ENCODE measurements at places on chromosomes 12 and 14.
A peak's percentile ranks its signal among the peaks of the same experiment; 100 is the strongest.

- no peak for DNase-seq
Observed at GRCh38 chr14:44732144-44732543, 225.1 kb upstream of the FSCB start.

GRCh38 chr12:65631621-65632111, 192.6 kb upstream of the HMGA2 start:
- DNase-seq, result no peak

- no peak for DNase-seq
Observed at GRCh38 chr12:101172316-101172715, 37.7 kb downstream of the SLC5A8 start.

DNA sequence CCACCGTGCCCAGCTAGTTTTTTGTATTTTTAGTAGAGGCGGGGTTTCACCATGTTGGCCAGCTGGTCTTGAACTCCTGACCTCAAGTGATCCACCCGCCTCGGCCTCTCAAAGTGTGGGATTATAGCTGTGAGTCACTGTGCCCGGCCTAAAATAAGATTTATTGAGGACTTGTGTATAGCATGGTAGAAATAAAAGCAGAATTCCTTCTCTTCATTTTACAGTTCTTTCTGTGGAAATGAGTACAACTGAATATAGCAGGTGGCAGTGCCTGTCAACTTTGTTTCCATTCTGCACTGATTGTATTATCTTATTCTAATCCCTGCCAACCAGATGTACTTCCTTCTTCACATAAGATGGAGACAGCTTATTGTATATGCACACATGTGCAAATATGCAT, 41.0 kb downstream of the DIP2B start:
- DNase-seq, result no peak

GRCh38 chr12:127448906-127449305, 818.1 kb upstream of the TMEM132C start:
- DNase-seq, result no peak

DNA sequence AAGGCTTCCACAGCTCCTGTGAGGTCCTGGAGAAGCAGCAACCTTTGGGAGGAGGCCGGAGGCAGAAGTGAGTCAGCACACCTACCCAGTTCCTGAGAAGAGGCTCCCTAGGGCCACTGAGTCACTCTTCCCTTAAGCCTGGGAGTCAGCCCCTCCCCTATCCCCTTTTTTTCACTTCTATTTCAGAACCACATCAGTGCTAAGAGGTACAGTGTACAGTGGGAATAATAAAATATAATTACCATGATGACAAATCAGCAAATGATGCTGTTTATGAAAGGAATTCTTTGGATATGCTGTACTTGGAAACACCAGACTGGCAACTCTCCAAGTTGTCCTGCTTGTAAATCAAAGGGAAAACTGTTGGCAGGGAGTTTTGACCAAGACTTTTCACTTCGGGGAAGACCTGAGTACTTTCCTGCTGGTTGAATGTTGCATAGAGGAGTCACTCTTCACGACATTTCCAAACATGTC, 7.8 kb upstream of the TBPL2 start:
- DNase-seq, result peak; percentile 22

DNA sequence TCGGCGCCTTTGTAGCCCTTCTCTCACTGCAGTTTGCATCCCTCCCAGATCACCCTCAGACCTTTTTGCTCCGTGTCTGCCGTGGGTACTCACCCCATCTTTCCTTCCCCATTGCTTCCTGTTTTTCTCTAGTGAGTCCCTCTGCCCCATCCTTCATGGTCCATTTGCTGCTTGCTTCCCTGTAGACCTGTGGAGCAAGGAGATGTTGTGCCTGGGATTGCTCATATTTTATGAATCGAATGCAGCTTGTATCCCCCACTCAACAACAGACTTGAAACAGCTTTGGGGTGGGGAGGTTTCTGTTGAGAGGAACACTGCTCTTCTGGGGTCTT, 661 bp downstream of the DENR start:
- no peak for DNase-seq

DNA sequence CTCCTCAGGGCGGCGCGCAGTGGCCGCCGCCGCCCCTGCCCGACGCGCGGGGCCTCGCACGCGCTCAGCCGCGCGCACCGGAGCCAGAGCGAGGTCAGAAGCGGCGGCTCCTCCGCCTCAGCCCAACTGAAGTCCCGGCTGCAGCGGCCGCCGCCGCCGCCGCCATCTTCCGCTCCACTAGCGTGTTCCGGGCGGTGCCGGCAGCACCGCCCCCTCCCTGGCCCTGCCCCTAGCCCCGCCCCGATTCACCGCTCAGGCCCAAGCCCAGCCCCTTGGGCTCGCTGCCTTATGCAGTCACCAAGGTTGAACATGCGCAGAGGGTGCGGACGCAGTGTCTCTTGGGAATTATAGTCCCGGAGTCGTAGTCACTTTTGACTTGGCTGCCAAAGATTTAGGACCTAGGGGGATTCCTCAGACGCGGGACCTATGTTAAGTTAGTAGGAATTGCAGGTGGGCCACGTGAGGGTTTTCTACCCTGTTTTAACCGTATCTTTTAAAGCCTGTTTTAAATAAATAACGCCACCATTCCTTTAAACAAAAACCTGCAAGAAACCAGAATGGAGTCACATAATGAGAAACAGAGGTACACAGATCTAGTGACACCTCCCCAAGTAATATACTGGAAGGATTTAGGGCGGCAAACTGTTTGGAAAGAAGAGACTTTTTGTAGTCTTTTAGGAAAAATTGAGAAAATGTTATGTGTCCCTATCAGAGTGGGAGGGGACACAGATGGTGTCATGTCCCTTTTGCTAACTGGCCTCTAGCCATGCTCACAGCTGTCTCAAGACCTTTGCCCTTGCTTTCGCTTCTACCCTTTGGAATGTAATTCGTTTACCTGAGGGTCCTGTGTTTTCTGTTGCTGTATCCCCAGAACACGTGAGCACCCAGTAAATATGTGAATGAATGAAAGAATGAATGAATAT, at the start of gene PPTC7:
Gene PPTC7 (minus strand): TSS at position 182 of the 923 bp plus-strand sequence. CDS start 287 bp downstream, outside the sequence.
- peak; percentile 94 for DNase-seq
